Effector memory CD8-positive, alpha-beta T cell (primary cell): ENCODE measurements at places on chromosomes 1 and 21.
A peak's percentile ranks its signal among the peaks of the same experiment; 100 is the strongest.

GRCh38 chr1:88888750-88889149 is 2.6 kb downstream of the GTF2B start:
- peaks cover 38% of the 10 kb centered on the region for H3K4me1 ChIP-seq
- DNase-seq = no peak
- H3K4me3 ChIP-seq = peak overlapping the region; percentile 93
- H3K27me3 ChIP-seq = no peaks in the 10 kb centered on the region
- H3K36me3 ChIP-seq = peaks cover 65% of the 10 kb centered on the region
- peak overlapping the region; percentile 97 for H3K27ac ChIP-seq

DNA sequence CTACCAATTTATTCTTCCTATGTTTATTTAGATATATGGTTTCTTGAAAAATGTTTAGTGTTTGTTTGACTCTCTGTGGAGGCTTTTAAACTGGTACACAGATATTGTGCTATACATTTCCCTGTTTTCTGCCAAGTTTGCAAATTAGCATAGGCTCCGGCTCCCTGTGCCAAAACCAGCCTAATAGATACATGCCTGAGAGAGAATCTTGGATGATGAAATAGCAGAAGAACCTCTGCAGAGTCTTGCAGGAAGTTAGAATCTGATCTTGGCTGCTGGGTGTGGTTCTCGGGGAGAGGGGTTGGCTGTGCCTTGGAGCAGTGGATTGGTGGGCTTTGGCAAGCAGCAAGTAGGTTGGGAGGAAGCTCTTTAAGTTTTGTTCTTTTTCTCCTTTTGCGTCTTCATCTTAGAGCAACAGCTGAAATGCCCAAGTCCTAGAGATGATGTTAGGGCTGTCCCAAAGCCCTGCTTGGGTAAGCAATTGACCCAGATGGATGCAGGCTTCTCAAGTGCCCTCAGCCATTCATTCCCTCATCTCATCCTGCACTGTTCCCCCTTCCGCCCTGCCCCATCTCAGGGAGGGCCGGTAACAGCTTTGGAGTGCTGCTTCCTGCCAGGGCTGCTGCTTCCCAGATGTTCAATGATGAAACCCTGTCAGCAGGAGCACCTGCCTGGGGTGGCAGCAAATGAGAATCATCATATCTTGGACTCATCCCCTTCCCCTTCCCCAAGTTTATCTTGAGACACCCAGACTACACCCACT is 9.3 kb downstream of the PLA2G2A start:
- peaks cover 61% of the 10 kb centered on the region for H3K27me3 ChIP-seq
- H3K4me3 ChIP-seq = no peak overlapping the region
- no peak overlapping the region for H3K27ac ChIP-seq
- H3K4me1 ChIP-seq = no peaks in the 10 kb centered on the region
- H3K36me3 ChIP-seq = no peaks in the 10 kb centered on the region
- no peak for DNase-seq

DNA sequence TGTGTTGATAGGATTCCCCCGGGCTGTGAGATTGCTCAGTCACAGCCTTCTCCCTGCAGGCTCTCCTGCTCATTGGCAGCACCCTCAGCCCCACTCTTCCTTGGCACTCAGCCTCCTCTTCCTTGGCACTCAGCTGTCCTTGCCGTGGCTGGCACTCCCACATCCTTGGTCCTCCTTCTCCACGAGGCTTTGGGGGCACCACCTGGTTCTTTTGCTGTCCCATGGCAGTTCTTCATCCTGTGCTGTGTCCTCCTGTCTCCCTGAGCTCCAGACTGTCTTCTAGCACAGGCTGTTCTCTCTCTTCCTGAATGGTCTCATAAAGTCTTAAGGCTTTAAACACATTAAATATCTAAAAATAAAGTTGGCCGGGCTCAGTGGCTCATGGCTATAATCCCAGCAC is 27.0 kb downstream of the PKNOX1 start:
- DNase-seq = no peak
- H3K36me3 ChIP-seq = peaks cover 18% of the 10 kb centered on the region
- H3K27ac ChIP-seq = no peak overlapping the region
- H3K4me1 ChIP-seq = peaks cover 14% of the 10 kb centered on the region

DNA sequence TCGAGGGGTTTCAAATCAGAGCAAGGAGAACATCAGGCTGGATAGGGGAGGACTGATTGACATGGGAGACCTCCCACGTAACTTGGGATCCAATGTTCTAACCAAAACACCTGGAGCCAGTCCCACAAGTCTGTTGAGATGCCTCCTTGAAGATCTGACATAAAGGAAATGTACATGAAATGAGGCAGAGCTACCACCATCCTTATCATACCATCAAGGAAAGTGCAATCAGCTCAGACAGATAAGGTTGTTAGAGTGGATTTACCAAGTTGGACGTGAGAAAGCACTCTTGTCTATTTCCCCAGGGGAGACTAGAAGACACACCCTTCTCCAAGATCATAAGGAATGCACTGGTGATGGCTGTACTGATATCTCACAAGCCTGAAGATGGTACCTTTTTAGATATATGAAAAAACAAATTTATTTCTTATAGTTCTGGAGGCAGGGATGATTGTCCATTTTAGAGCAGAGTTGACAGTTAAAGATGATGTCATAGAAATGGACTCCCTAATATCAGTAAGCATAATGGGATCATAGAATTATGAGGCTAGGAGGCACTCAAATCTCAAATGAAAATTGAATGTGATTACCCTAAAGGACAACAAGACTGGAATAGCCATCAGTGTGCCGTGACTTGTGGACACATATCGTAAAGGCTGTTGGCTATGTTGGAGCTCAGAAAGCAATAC is 129.1 kb upstream of the RAB4A start:
- no peak for DNase-seq
- H3K27me3 ChIP-seq = peaks cover 5% of the 10 kb centered on the region
- H3K27ac ChIP-seq = no peak overlapping the region

DNA sequence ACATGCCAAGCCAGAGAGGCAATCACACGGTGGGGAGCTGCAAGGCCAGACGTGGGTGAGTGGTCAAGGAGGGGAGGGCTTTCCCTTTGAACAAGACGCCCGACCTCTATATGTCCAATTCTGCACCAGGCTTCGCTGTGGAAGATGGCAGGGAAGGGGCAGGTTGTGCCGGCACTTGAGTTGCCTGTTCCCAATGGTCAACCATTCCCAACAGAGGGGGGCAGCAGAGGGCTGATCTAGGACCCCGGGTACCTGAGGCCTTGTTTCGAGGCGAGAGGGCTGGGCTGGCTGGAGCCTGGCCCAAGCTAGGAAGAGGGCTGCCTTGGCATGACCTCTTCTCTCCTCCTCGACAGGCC is 64.9 kb downstream of the TMEM53 start:
- no peaks in the 10 kb centered on the region for H3K4me1 ChIP-seq
- no peaks in the 10 kb centered on the region for H3K36me3 ChIP-seq
- no peak overlapping the region for H3K27ac ChIP-seq
- no peak overlapping the region for H3K4me3 ChIP-seq
- peaks cover 6% of the 10 kb centered on the region for H3K27me3 ChIP-seq
- DNase-seq = peak; percentile 13

DNA sequence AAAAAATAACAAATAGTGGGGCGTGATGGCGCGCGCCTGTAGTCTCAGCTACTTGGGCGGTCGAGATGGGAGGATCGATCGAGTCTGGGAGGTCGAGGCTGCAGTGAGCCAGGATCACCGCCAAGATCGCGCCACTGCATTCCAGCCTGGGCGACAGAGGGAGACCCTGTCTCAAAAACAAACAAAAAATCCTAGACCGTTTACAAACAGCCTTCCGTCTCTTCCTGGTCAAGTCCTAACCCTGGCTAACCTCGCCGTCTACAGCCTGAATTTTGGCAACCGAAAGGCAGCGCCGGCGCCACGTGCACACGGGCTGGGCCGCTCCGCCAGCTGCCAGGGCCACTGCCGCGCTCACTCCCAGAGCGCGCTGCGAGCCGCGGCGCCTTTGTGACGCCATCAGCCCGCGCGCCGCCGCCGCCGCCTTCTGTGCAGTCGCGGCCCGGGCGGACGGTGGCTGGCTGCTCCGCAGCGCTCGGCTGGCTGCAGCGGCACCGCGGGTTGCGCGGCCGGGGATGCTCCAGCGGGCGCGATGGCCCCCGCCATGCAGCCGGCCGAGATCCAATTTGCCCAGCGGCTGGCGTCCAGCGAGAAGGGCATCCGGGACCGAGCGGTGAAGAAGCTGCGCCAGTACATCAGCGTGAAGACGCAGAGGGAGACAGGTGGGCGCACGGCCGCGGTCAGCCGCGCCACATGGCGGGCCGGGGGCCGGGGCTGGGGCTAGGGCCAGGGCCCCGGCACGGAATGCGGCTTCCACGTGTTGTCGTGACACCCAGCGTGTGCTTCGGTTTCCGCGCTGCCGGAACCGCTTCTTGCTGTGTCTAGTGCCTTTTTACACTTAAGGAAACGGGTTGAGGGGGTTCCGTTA is at the start of the genes HSF2BP and RRP1B:
Gene HSF2BP, minus strand, starts transcription at position 353 of the 865 bp plus-strand sequence. CDS start 1,392 bp downstream, outside the sequence.
Gene RRP1B, plus strand, starts transcription at position 425 of the 865 bp plus-strand sequence. Its CDS starts 105 bp downstream, at position 530.
- DNase-seq = peak; percentile 81
- peaks cover 26% of the 10 kb centered on the region for H3K4me1 ChIP-seq
- H3K4me3 ChIP-seq = peak within 1 kb of the TSS; percentile 95
- H3K27me3 ChIP-seq = no peaks in the 10 kb centered on the region

- no peak for DNase-seq
- peak overlapping the region; percentile 53 for H3K4me3 ChIP-seq
- H3K36me3 ChIP-seq = peaks cover 82% of the 10 kb centered on the region
- peak overlapping the region; percentile 87 for H3K27ac ChIP-seq
- H3K27me3 ChIP-seq = no peaks in the 10 kb centered on the region
Observed at GRCh38 chr1:204545881-204546280, 29.7 kb downstream of the MDM4 start.

DNA sequence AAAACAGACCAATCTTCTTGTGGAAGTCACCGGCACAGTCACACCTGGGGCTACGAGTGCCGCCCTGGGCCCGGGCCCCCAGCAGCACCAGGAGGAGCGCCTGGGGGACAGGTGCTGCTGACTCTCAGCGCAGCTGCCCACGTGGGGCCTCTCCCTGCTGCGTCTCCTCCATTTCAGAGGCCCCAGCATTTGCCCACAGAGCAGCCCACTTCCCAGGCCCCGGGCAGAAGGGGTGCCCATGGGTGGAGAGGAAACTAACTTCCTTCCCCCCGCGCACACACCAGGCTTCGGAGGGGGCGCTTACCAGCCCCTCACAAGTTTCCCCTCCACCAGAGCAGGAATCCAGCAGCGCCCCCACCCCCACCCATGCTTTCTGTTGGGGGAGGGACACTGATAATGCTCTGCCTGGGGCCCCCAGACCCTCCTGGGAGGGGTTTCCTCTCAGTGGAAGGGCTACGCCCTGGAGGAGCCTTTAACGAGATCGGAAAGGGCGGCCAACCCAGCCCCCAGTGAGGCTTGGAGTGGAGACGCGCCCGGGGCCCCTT is 440 bp downstream of the TNFRSF25 start:
- DNase-seq = peak; percentile 39
- peaks cover 9% of the 10 kb centered on the region for H3K27me3 ChIP-seq
- H3K4me1 ChIP-seq = peaks cover 14% of the 10 kb centered on the region
- peaks cover 50% of the 10 kb centered on the region for H3K36me3 ChIP-seq

GRCh38 chr1:67211589-67212563 is 45.6 kb downstream of the IL23R start:
- H3K36me3 ChIP-seq = peaks cover 3% of the 10 kb centered on the region
- no peak overlapping the region for H3K4me3 ChIP-seq
- DNase-seq = peak; percentile 57
- no peaks in the 10 kb centered on the region for H3K27me3 ChIP-seq
- peaks cover 11% of the 10 kb centered on the region for H3K4me1 ChIP-seq

GRCh38 chr1:5744341-5744740 is 247.9 kb downstream of the NPHP4 start:
- peaks cover 4% of the 10 kb centered on the region for H3K4me1 ChIP-seq
- no peak for DNase-seq
- peaks cover 9% of the 10 kb centered on the region for H3K27me3 ChIP-seq
- no peaks in the 10 kb centered on the region for H3K36me3 ChIP-seq
- H3K27ac ChIP-seq = no peak overlapping the region

- no peaks in the 10 kb centered on the region for H3K4me1 ChIP-seq
- no peak for DNase-seq
- H3K27ac ChIP-seq = no peak overlapping the region
- no peaks in the 10 kb centered on the region for H3K36me3 ChIP-seq
- no peaks in the 10 kb centered on the region for H3K27me3 ChIP-seq
Observed at GRCh38 chr1:56218023-56218422, 361.3 kb downstream of the PLPP3 start.

DNA sequence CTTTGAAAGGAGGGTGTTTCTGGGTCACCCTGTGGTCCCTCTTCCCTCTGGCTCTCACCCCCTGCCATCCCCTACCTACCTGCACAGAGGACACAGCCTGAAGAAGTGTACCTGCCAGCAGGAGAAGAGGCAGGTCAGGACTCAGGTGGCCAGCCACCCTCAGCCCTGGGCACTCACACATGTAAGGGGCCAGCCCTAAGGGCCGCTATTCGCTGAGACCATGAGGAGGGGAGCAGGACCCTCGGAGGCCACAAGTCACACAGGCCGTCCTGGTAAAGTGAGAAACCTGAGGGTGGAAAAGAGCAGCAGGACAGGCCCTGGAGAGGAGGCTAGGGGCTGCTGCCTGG is 1.2 kb downstream of the ZNF692 start:
- H3K4me1 ChIP-seq = peaks cover 40% of the 10 kb centered on the region
- H3K27ac ChIP-seq = peak overlapping the region; percentile 88

- no peak overlapping the region for H3K27ac ChIP-seq
- no peak for DNase-seq
- H3K27me3 ChIP-seq = no peaks in the 10 kb centered on the region
- peaks cover 14% of the 10 kb centered on the region for H3K4me1 ChIP-seq
Observed at GRCh38 chr1:98336472-98337083, 324.9 kb upstream of the SNX7 start.

- peaks cover 4% of the 10 kb centered on the region for H3K4me1 ChIP-seq
- peaks cover 19% of the 10 kb centered on the region for H3K27me3 ChIP-seq
- H3K36me3 ChIP-seq = no peaks in the 10 kb centered on the region
- no peak overlapping the region for H3K4me3 ChIP-seq
- no peak overlapping the region for H3K27ac ChIP-seq
Observed at GRCh38 chr1:22171951-22172715, 29.2 kb upstream of the WNT4 start.

- H3K27me3 ChIP-seq = no peaks in the 10 kb centered on the region
- no peaks in the 10 kb centered on the region for H3K36me3 ChIP-seq
Observed at GRCh38 chr1:153616144-153616916, at the start of gene S100A14. S100A14 (minus strand) TSS chr1:153616325; CDS start chr1:153615858, 467 bp downstream.

GRCh38 chr1:38929476-38929875 is 12.2 kb downstream of the RHBDL2 start:
- DNase-seq = no peak
- no peak overlapping the region for H3K27ac ChIP-seq
- no peaks in the 10 kb centered on the region for H3K36me3 ChIP-seq
- H3K27me3 ChIP-seq = peaks cover 15% of the 10 kb centered on the region
- no peak overlapping the region for H3K4me3 ChIP-seq

- H3K27ac ChIP-seq = no peak overlapping the region
- no peak for DNase-seq
- H3K4me3 ChIP-seq = no peak overlapping the region
- peaks cover 8% of the 10 kb centered on the region for H3K27me3 ChIP-seq
Observed at GRCh38 chr1:175037416-175037815, 14.2 kb upstream of the MRPS14 start.
